ENCODE measurements at places on chromosomes 7 and 10.
A peak's percentile ranks its signal among the peaks of the same experiment; 100 is the strongest.

DNA sequence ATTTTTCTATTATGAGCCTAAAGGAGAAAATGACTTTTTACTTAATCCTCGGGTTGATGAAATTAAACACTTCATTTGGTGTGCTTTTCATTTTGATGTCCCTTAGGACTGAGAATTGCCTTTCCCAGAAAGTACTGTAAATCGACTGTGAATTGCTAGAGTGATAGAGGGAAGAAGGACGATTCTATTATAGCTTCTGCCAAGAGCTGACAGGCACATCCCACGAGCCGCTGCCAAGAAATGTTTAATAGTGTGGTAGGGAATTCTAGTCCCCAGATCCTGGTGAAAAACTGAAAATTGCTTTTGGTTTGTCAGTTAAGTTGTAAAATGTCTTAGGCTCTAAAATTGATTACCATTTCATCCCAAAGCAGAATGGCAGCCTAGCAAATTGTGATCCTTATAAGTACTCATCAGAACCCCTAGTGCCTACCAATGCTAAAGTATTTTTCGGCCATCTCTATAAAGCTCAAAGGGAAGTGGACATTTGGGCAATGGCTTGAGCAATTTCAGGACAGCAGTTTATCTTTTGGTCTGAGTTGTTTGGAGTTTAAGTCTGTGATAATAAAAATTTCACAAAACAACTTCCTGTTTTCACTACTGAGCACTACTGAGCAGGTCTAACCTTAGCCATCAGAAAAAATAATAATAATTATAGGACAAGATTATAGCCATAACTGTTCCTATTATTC is 44.6 kb upstream of the HYCC1 start:
- DNase-seq: no peak

DNA sequence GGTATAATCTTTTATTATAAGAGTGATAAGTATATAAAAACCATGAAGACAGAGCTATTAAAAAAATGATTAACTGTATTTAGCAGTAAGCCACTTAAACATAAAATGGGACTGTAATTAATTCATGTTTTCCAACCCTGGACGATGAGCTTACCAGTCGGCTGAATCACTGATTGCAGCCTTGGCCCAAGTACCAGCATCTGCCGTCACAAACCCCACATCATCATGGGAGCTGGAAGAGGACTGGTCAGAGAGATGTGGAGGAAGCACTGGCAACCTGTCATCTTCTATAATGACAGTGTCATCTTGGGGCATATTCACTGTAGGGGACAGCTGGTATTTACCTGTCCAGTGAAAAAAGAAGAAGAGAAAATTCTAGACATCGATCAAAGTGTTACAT is 473.6 kb downstream of the PARD3 start:
- no peak for DNase-seq

DNA sequence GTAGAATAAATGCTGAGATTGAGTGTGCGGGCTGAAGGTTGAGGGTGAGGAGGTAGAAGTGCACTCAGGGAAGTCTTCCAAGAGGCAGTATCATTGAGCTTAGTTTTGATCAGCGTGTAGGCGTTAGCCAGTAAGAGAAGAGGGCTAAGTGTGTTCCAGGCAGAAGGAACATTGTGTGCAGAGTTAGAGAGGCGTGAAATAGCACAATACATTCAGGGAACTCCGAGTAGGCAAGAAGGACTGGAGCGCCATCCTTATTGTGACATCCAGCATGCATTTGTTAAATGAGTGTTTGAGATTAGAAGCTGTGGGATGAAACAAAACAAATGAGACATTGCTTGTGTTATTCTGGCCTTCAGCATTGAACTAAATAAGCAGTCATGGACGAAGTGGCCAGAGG is 140.9 kb upstream of the MKLN1 start:
- DNase-seq: no peak

GRCh38 chr10:1217237-1217587 is 161.0 kb downstream of the WDR37 start:
- DNase-seq: no peak

GRCh38 chr10:109861081-109861480 is 62.2 kb downstream of the XPNPEP1 start:
- no peak for DNase-seq

- peak; percentile 53 for DNase-seq
Observed at GRCh38 chr7:20329389-20330238, 1.1 kb upstream of the ITGB8 start.

DNA sequence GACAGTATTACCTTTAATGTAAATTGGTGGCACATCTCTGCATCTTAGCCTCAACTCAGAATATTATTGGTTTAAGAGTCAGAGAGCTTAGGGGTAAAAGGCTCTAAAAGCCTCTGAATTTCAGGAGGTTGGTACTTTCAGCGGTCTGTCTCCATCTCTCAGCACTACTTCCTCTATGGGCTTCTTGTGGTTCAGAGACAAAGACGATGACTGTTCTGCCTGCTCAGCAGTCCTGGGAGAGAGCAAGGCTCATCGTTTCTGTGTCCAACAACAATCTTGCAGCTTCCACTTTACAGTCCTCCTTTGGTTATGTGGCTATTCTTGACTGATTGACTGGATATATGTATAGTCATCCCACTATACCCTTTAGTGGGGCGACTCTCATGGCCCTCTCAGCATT is 394.7 kb downstream of the AUTS2 start:
- no peak for DNase-seq

DNA sequence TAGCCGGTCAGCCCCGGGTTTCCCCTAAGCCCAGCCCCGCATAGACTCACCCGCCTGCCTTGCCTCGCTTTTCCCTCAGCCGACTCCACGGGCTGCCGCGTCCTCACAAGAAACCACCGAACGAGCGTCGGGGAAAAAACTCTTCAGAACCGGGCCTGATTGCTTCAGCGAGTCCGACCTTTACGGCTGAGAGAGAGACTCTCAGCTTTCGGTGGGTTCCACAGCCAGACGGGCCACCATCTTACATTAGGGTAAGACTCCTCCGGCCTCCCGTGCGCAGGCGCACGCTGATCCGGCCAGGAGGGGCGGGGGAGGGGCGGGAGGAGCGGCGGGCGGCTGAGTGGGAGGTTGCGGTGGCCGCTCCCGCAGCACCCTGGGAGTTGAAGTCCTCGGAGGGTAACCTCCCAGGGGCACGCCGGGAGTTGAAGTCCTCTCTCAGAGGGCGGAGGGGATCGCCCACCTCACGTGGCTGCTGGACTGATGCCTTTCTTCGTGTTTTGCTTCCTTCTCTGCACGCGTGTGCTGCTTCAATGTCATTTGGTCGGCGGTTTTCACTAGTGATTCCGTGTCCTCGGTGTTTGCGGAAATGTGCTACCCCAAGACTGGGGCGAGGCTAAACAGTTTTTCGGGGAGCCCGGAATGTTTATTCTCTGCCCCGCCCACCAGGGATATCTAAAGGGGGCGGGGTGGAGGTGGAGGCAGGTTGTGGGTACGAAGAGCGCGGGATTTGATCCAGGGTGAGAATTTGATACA is at the start of gene CNOT4:
CNOT4 (minus strand) TSS at position 264 of the 753 bp plus-strand sequence. CDS start 71,771 bp downstream, outside the sequence.
- DNase-seq: peak; percentile 92

DNA sequence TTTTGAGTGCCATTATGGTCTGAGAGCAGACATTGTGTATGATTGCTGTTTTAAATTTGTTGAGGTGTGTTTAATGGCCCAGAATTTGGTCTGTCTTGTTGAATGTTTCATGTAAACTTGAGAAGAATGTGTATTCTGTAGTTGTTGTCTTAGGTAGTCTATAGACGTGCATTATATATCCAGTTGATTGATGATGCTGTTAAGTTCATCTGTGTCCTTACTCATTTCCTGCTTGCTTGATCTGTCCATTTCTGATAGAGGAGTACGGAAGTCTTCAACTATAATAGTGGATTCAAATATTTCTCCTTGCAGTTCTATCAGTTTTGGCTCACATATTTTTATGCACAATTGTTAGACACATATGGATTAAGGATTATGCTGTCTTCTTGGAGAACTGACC is 16.0 kb downstream of the PTPN12 start:
- no peak for DNase-seq

DNA sequence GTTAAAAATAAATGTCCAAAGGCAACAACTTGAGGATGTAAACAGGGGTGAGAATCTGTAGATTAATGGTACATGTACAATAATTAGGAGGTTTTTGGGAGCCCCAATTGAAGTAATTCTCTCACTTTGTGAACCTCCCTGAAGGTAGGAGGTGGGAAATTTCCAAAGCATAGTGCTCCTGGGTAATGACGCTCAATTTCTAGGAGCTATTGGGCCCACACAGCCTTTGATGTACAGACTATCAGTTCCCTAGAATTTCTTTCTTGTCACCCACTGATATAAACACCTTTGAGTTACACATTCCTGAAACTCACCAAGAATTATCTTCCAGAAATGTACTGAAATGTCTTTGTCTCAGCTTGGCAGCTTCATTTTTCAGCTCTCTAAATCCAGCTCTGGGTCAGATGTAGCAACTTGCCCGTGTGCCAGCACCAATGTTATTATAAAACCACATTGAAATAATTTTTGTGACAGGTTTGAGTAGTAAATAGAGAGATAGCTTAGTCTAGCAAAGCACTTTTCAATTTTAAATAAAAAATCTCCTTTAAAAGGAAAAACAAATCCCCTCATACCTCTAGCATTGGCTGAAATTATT is 36.6 kb upstream of the GALNT17 start:
- no peak for DNase-seq

DNA sequence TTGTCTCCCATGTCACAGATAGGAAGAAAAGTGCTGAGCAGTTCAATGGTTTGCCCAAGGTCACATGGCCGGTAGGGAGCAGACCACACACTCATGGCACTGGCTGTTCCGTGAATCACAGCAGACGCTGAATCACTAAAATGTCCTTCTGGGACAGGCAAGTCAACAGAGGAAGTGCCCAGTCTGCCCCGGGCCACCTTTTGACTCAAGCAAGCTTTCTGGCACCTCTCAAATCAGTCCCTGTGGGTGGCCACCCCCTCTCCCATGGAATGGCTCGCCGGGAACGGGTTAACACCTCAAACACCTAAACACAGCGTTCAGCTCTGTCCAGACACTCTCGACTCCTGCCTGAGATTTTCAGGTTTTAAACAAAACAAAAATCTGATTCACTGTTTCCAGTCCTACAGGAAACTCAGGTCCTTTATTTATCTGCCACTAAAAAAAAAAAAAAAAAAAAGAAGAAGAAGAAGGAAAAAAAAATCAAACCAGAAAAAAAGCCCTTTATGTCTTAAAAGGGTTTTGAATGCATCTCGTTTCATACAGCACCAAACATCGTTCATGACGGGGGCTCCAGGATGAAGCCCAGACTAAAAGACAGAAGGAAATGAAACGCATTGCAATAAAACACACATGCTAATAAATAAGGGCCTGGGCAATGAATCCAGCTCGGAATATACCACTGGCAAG is 15.5 kb downstream of the CARD11 start:
- peak; percentile 75 for DNase-seq

- no peak for DNase-seq
Observed at GRCh38 chr7:36777855-36778254, 53.6 kb upstream of the AOAH start.

- no peak for DNase-seq
Observed at GRCh38 chr7:105454921-105455320, 66.2 kb upstream of the SRPK2 start.

DNA sequence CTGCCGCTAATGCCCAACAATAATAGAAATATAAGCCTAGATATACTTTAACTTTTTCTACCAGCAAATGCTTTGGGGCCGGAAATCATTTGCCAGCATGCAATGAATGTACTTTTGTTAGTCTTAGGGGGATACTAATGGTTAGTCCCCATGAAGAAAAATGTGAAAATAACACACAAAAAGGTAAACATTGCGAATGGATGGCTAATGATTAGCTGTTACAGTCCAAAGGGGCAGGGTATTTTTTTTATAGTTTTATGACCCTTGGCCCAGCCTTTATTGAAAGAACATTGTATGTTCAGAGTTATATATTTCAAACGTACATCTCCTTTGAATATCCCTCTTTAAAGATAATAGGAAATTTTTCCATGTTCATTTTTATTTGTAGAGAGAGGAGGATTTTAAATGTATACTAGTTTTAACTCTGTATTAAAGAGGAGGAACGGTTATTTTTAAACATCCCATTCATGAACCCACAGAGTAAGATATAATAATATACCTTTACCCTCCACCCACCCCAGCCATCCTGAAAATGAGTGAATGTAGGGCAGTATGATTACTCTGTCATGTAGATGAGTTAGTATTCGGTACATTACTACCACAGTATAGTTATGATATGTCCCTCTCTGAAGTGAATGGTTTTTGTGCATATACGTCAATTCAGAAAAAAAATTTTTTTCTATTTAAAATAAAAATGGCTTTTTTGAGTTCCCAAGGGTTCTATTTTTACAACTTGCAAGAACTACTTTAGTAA is 63.6 kb downstream of the ARID5B start:
- DNase-seq: no peak

DNA sequence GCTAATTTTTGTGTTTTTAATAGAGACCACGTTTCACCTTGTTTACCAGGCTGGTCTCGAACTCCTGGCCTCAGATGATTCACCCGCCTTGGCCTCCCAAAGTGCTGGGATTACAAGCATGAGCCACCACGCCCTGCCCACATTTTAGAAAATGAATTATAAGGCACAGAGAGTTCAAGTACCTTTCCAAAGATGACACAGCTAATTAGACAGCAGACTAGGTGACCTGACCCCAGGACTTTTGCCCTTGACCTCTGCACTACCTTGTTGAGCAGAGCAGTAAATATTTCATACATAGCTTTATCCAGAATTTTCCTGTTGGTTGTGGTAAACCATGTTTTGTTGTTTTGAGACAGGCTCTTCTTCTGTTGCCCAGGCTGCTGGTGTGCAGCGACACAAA is 131.3 kb upstream of the KCTD7 start:
- DNase-seq: no peak

GRCh38 chr10:130020651-130021382 is 56.7 kb upstream of the EBF3 start:
- no peak for DNase-seq

DNA sequence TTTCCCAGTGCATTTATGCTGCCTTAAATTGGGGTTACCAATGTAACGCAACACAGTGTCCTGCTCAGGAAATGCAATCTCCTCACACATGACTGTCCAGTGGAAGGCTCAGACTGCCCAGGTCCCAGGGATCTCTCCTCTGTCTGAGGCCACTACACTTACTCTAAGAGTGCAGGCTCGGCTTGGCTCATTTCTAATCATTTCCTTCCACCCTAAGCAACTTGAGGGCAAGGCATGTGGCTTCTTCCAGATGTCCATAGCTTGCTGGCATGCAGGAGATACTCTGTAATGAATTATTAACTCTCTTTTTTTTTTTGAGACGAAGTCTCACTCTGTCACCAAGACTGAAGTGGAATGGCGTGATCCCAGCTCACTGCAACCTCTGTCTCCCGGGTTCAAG is 23.7 kb downstream of the PLAC9 start:
- DNase-seq: no peak

- DNase-seq: no peak
Observed at GRCh38 chr10:17668435-17669184, 24.7 kb downstream of the STAM start.

- no peak for DNase-seq
Observed at GRCh38 chr7:100884736-100885439, 4.6 kb downstream of the UFSP1 start.

- DNase-seq: no peak
Observed at GRCh38 chr10:96450529-96451207, 63.1 kb downstream of the TLL2 start.

DNA sequence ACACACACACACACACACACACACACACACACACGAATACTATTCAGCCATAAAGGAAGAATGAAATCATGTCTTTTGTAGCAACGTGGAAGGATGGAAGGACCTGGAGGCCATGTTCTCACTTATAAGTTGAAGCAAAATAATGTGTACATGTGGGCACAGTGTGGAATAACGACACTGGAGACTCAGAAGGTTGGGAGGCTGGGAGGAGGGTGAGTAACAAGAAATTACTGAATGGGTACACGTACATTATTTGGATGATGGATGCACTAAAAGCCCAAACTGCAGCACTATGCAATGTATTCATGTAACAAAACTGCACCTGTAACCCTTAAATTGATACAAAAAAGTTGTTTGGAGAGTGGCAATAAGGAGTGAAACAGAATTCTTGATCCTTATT is 32.1 kb downstream of the KMT2C start:
- no peak for DNase-seq
